ENCODE measurements at places on chromosomes 11 and 22.

GRCh38 chr11:77073328-77074001 is 6.7 kb downstream of the CAPN5 start:
- no peak for DNase-seq

DNA sequence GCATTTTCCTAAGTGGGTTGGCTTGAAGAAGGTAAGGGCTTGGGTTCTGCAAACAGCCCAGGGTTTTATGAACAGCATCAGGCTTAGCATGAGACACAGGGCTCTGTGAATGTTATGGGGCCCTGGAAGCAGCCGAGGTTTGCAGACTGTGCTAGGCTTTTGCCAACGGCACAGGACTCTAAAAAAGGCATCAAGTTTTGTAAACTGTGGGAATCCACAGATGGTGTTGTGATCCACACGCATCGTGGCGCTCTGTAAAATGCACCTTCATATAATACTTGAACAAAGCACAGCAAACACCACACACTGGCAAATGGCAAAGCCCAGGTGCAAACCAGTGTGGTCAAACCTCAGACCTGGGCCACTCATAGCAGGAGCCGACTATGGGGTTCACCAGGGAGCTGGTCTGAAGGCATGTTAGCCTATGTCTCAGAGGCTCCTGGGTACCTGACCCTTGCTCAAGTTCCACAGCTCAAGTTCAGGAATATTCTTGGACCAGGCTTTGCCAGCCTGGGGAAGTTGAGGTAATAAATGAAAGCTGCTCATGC is 2.4 kb upstream of the SLCO2B1 start:
- DNase-seq = no peak

DNA sequence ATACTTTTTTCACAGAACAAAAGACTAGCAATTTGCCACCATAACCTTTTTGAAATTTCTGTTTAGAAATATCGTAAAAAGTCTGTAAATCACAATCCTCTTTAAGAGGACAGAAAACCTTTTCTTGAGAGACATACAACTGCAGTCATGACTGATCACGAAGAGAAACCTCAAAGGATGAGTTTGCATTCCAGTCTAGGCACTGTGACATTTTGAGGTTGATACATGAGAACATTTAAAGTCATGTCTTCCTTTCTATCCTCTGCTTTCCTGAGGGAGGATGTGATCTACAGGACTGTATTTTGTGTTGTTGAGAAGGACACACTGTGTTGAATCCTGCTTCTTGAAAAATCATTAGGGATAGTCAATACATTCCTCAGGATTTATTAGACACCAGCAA is 476.7 kb upstream of the CCDC179 start:
- DNase-seq = no peak

- no peak for DNase-seq
These were observed 135.0 kb downstream of the CSNK2A3 start for GRCh38 chr11:11217929-11218628.

- DNase-seq = no peak
These were observed 10.6 kb upstream of the RELT start for GRCh38 chr11:73365352-73366264.

- DNase-seq = no peak
These were observed 6.5 kb downstream of the PACS1 start for GRCh38 chr11:66076561-66076960.

GRCh38 chr11:125916683-125917347 is 12.5 kb downstream of the DDX25 start:
- DNase-seq = no peak

DNA sequence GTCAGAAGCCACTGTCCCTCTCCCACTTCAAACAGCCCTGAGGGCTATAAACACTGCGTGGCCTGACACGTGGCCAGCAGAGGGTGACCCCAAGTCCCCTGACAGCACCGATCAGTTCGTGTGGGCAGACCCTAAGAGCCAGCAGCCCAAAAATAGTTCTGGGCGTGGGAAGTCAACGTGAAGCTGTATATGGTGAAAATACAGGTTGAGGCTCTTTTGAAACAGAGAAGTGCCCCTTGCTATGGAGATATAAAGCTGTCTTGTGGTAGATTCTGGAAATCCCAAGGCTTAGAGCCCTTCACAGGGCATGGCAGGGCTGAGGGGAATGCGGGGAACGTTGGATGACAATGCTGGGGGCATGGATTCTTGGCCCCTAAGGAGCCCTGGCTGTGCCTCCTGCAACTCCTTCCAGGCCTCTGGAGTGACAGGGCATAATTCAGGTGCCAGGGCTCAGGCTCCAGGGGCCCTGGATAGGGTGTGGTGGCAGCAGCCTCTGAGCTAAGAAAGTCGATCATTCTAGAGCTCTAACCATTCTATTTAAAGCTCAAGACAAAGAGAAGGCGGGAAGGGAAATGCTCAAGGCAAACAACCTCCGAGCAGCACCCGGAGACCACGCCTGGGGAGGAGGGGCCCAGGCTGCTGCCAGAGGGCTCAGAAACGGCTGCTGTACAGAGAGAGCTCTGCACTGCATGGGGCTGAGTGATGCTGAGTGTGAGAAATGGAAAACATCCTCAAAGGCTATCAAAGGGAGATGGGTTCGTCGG is 60.4 kb upstream of the CD5 start:
- no peak for DNase-seq

- peak; percentile 53 for DNase-seq
These were observed 638 bp downstream of the NRGN start for GRCh38 chr11:124740277-124740882.
